Stimulated activated CD8-positive, alpha-beta memory T cell treated with anti-CD3 and anti-CD28 coated beads, Interleukin-15, amount 100 ng/mL, for 48 hours (primary cell): ENCODE measurements at places on chromosomes 1 and 21.
A peak's percentile ranks its signal among the peaks of the same experiment; 100 is the strongest.

DNA sequence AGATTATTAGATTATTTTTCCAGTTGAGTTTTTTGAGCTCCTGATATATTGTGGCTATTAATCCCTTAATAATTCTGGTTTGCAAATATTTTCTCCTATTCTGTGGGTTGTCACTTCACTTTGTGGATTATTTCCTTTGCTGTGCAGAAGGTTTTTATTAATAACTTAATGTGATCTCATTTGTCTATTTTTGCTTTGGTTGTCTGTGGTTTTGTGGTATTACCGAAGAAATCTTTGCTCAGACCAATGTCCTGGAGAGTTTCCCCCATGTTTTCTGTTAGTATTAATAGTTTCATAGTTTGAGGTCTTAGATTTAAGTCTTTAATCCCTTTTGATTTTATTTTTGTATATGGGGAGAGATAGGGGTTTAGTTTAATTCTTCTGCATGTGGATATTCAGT, 7.1 kb upstream of the TBX19 start:
- DNase-seq: no peak

DNA sequence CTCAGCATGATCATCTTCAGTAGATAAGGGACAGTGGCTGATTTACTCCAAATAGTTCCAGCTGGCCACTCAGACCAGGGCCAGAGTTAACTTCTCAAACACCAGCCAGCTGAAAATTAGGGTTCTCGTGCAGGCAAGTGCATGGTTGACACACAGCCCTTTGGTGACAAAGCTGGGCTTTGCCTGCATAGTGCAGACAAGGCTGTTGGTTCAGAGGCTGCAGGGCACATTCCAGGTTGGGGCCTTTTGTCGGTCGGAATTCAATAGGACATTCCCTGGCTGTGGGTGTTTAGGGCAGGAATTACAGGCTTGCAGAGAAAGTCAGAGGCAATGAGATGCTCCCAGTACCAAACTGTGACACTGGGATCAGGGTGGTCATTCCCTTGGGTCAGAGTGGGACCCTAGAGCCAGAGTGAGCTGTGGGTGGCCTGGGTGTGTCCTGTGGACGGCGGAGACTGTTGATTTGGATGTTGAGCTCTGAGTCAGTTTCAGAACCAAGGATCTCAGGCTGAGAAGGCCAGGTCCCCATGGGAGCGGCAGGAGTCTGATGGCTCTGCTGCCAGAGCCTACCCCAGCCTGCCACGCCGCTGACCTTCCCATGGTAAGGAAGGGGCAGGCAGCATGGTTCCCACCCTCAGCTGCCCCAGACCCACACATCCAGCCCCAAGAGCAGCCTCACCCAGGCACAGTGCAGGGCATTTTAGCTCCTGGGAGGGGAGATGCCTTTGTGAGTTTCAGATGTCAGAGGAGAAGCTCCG, 56.2 kb downstream of the STUM start:
- no peak for DNase-seq

- no peak for DNase-seq
Observed at GRCh38 chr1:207878939-207879338, 32.0 kb downstream of the CD34 start.

GRCh38 chr1:28259934-28260802, 850 bp downstream of the SESN2 start:
- no peak for DNase-seq

- DNase-seq: no peak
Observed at GRCh38 chr1:43536196-43536863, 5.6 kb downstream of the PTPRF start.

DNA sequence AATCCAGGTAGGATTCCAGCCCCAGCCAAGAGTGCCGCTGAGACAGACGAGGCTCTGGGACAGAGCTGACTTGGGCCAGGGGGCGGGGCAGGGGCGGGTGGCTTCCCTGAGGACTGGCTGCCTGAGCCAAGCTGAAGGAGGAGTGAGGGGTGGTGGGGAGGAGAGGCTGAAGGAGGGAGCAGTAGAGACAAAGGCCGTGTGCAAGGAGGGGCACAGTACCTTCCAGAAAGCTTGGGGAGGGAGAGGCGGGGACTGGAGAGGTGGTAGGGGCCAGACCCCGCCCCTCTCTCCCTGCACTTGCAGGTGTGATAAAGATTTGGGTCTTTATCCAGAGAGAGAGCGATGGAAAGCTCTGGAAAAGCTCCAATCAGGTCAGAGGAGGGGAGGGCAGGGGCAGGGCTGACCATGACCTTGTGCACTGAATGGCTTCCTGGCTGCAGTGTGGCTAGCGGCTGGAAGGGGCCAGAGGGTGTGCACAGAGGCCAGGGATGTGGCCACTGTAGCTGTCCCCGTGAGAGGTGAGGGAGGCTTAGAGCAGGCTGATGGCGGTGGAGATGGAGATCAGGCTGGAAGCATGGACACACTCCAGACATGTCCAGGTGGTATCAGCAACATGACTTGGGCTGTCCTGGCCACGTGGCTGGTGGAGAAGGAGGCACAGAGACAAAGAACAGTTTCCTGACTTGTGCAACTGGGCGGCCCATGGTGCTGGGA, 6.7 kb upstream of the EPHA8 start:
- DNase-seq: no peak

- DNase-seq: no peak
Observed at GRCh38 chr1:185498207-185498606, 181.2 kb upstream of the IVNS1ABP start.

DNA sequence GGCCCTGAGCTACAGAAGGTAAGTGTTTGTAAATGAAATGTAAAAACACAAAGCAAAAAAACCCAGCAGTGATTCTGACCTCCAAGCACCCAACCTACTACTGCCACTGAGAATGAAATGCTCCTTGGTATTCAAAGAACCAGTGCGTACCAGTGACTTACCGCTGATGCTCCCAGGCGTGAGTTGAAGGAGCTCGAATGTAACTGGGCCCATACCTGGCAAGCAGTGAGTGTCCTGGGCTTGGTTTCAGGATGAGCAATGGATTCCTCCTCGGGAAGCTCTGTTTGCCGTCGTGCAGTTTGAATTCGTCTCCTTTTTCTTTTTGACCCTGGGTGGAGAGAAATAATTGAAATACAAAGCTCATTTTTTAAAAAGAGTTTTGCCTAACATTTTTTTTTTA, 121.9 kb downstream of the ATG4C start:
- no peak for DNase-seq

GRCh38 chr21:45016406-45017038, 57.9 kb upstream of the ADARB1 start:
- no peak for DNase-seq

DNA sequence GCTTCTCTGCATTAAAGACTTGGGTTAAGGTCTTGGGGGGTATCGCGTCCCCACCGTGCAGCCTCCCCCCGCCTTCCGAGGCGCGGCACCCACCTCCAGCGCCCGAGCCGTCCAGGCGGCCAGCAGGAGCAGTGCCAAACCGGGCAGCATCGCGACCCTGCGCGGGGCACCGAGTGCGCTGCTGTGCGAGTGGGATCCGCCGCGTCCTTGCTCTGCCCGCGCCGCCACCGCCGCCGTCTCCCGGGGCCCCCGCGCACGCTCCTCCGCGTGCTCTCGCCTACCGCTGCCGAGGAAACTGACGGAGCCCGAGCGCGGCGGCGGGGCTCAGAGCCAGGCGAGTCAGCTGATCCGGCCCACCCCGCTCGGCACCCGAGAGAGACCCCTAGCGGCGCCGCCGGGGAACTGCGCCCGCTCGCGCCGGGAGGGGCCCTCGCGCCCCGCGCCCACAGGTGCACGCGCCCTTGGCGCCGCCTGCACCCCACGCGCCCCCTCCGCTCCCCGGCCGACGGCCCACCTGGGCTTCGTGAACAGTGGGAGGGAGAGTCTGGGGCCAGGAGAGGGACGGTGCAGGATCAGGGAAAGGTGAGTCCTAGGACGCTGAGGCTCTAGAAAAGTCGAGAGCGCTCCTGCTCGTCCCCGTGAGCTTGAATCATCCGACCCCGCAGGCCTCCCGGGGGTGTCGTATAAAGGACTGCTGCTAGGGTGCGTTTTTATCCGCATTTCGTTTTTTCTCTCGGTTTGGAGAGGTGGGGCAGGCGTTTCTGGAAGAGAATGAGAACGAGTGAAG, at the start of gene APP:
Gene APP, minus strand, starts transcription at position 300 of the 787 bp plus-strand sequence. Its CDS starts 150 bp downstream, at position 150.
- DNase-seq: peak; percentile 76

DNA sequence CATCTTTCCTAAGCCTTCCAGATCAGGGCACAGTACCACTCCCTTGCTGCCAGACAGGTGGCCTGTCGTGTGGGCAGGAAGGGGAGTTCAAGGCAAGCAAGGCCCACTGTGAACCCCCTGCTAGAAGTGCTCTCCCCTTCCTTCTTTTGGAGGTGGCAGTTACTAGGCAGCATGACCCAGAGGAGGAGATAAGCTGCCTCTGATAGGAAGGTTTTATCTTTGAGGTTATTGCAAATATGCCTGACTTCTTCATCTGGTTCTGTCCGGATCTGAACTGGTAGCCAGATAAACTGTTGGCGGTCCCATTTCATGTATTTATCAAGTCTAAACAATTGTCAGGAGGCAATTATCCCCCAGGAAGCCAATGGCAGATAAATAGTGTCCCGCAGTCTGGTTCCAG, 198.2 kb upstream of the LMO4 start:
- no peak for DNase-seq

DNA sequence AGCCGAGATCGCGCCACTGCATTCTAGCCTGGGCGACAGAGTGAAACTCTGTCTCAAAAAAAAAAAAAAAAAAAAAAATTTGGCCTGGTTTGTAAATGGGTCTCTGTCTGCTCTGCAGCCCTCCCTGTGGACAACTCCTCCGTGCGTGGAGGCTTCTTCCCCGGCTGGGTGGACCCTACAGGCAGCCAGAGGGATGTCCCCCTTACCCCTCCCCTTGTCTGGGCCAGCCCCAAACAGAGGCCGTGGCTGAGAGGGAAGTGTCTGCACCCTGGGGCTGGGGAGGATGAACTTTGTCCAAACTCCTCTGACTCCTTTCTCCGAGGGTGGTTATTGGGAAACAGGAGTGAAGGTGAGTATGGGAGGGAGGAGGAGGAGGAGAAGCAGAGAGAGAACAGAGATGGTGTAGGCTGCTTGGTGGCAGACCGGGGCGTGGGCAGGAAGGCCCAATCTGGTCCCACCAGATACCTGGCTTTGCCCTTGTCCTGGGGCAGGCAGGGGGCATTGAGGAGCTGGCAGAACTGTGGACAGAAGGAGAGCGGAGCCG, 61.3 kb downstream of the UBIAD1 start:
- DNase-seq: no peak

- no peak for DNase-seq
Observed at GRCh38 chr1:234977875-234978396, 150.7 kb downstream of the TOMM20 start.

DNA sequence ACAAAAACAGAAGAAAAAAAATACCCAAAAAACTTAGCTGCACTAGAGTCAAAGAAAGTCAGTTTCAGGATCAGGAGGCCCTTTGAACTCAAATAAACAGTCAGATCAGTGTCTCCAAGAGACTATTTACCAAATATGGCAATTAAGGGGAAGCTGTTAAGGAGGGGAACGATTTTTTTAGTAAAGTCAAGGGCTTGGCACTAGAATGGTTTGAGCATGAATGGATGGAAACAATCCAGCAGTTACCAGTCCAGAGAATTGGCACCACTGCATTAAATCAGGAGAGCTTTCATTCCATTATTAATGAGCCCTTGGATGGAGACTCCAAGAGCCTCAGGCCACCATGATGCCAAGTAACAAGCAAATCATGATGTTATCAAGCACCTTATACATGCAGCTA, 7.2 kb downstream of the TRAPPC3 start:
- DNase-seq: no peak

GRCh38 chr1:36136535-36136934, 11.5 kb upstream of the COL8A2 start:
- no peak for DNase-seq

GRCh38 chr21:36205962-36206361, 49.3 kb downstream of the DOP1B start:
- no peak for DNase-seq

- no peak for DNase-seq
Observed at GRCh38 chr1:155931332-155932038, 2.7 kb downstream of the KHDC4 start.

DNA sequence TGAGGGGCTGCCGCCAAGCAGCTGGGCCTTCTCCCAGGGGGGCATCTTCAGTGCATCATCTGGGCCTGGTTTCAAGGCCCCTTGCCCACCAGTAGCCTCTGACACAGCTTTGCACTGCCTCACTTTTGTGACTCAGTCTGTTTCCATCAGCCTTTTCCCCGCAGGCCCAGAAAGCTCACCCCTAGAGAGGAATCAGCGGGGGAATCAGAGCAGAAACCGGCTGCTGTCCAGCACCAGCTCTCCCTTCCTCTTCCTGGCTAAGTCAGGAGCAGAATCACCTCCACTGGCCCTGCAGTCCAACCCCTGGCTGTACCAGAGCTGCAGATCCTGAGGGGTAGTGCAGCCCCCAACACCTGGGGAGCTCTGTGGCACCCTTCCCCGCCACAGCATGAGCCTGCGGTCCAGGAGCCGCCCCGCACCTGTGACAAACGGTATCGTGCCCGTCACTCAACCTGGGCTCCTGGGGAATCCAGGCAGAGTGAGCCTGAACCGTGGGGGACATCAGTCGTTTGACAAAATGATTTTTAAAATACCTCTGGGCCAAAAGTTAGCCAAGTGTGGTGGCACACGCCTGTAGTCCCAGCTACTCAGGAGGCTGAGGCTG, 83.3 kb upstream of the TMEM51 start:
- DNase-seq: no peak

- no peak for DNase-seq
Observed at GRCh38 chr1:206754011-206754410, 16.6 kb upstream of the IL19 start.

DNA sequence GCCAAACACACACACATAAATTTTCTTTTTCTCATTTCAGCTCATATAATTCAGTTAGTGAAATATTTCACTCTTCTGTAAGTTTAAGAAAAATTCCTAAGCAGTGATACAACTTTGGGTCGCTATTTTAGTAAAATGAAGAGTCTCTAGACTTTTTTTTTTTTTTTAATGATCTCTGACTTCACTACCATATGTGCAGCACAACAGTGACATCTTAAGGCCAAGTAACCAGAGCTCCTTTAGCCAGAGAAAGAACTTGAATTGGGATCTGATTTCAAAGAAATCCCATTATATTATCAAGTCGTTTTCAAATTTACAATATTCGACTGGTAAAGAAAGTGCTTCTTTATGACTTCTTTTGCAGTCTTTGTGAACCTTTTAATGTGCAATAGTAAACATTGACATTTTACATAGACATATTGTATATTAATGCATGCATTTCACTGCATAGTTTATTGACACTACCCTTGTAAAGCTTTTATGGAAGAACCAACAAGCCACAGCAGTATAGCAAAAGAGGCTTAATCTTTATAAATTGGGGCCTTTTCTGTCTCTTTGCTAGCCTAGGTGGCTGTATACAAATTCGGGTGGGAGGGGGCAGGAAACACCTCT, 62.2 kb downstream of the LRRC40 start:
- no peak for DNase-seq

- no peak for DNase-seq
Observed at GRCh38 chr1:167605576-167605975, 24.5 kb upstream of the RCSD1 start.
